Stimulated activated CD8-positive, alpha-beta memory T cell treated with anti-CD3 and anti-CD28 coated beads, Interleukin-4, amount 100 ng/mL, for 1 hour (primary cell): ENCODE measurements at places on chromosomes 5 and 9.

GRCh38 chr5:42228279-42228678, 195.0 kb upstream of the GHR start:
- DNase-seq: no peak

DNA sequence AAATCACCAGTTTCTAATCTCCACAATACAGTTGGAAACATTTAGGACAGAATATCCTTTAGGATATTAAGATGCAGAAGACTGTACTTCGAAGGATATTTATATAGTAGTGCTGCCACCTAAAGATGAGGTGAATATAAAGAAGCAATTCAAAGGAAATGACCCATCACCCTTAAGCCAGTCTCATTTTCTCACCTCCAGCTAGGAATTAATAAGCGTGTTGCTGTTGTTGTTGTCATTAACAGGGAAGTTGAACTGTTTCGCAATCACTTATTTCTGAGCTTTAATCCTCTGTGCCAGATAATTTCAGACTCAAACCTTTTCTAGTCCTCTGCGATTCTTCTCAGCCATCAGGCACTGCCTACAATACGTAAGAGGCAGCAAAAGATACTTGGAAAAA, 7.8 kb upstream of the PURA start:
- DNase-seq: no peak

- DNase-seq: no peak
Observed at GRCh38 chr5:81694726-81695125, 56.2 kb downstream of the SSBP2 start.

- no peak for DNase-seq
Observed at GRCh38 chr5:59095480-59095879, 512.6 kb downstream of the RAB3C start.

DNA sequence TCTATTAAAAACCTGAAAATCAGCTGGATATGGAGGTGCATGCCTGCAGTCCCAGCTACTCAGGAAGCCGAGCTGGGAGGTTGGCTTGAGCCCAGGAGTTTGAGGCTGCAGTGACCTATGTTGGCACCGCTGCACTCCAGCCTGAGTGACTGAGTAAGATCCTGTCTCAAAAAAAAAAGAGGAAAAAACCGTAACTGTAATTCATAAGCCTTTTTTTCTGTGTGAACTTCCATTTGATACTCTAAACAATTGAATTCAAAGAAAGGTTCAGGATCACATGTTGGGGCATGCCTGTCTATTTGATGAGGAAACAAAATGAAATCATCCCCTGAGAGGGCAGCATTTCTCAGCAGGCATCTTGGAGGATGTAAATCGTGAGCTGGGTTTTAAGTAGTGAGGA, 38.8 kb downstream of the ITGA2 start:
- DNase-seq: no peak

GRCh38 chr9:113649054-113649453, 185.5 kb downstream of the RGS3 start:
- DNase-seq: no peak

- DNase-seq: no peak
Observed at GRCh38 chr5:139760066-139761056, 35.2 kb upstream of the PSD2 start.

DNA sequence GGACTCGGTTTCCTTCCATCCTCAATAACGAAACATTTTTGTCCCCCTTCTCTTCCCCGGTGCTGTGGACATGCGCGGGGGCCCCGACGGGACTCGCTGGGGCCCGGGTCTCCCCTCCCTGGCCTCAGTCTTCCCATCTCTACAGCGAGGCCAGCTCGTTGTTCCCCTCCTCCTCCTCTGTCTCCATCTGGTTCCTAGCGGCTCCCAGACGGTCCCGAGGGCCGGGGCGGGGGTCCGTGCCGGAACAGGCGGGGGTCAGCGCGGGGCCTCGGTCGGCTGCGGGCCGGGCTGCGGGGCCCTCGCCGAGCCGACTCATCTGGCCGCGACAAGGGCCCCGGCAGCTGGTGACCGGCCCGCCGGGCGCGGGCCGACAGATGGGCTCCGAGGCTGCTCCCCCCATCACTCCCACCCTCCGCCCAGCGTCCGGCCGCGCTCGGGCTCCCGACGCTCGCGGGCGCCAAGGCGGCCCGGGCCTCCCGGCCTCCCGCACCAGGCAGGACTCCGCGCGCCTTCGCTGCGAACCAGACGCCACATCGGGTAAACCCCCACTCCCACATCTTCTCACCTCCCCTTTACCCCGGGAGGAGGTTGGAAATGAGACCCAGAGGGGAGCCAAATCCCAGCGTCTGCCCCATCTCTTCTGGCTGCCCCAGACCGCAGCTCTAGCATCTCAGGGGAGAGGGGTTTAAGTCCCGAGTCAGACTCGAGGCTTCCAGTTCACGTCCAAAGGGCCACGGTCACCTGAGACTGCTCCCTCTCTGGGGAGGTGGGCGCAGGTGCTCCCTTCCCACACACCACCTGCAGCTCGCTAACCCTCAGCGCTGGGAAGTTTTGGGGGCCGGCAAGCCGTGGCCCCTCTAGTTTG, 8.1 kb downstream of the BARHL1 start:
- no peak for DNase-seq
